ENCODE measurements at places on chromosomes 5 and 9.

DNA sequence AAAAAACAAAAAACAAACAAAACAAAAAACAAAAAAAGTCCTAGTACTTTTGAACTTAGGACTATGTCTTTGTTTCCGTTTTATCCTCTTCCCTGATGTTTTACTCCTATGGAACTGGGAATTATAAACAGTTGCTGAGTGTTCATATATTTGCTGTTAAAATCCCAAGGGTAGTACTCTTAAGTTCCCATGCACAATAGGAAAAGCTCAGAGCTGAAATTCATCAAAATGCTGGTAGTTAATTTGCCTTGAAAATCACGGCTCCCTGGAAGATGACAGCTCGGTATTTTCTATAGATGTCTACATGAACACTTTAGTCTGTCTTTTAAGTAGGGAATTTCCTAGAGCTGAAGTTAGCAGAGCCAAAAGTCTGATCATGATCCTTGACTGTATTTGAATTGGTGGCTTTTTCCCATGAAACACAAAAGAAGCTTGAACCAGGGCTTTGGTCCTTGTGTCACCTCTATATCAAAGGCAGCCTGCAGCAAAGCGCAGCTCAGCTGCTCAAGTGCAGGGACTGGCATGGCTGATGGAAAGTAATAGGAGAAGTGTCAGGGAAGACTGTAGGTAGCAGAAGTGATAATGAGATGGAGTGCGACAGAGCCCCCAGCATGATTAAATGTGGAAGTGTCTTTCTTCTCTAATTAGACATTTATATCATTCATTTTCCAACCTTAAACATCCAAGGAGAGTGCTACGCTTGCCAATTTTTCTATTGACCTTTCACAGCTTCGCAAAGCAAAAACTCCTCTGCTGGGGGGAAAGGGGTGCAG is 310.9 kb downstream of the TRIM36 start:
- no peak for DNase-seq

DNA sequence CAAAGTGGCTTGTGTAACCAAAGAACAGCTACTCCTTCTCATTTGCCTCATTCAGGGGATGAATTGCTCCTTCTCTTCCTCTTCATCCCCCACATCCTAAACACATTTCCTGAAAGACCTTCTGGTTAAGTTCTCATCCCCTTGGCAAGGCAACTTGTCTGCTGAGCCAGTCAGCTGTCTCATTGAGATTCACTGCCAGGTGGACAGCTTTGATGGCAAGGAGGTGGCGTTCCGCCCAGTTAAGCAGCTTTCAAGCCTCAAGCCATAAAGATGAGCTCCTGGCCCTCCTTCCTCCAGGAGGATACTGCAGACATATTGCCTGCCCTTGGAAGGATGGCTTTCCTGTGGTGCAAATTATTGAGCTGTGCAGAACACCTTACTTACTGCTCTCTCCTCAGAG is 448.6 kb upstream of the MPDZ start:
- DNase-seq, result no peak

DNA sequence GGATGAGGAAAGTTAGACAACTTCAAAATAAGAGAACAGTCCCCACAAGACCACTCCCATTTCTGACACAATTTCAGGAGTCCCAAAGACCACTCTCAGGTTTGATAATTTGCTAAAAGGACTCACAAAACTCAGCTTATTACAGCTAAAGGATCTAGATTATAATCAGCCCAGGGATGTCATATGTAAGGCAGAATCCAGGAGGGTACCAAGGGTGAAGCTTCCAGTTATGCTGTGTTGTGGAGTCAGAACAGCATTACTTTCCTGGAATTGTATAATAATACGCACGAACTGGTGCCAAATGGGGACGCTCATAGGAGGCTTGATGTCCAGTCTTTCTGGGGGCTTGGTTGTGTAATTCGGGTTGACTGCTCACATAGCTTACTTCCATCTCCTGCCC is 55.4 kb downstream of the SLC27A6 start:
- no peak for DNase-seq

- DNase-seq, result no peak
These were observed 42.2 kb downstream of the PTPN3 start for GRCh38 chr9:109455861-109456260.

GRCh38 chr9:120531683-120532300 is 48.2 kb downstream of the CDK5RAP2 start:
- no peak for DNase-seq
